Astrocyte of the hippocampus (primary cell): ENCODE measurements at places on chromosomes 6 and 20.
A peak's percentile ranks its signal among the peaks of the same experiment; 100 is the strongest.

GRCh38 chr6:3710403-3710802 lies 41.1 kb downstream of the PXDC1 start:
- DNase-seq: no peak

DNA sequence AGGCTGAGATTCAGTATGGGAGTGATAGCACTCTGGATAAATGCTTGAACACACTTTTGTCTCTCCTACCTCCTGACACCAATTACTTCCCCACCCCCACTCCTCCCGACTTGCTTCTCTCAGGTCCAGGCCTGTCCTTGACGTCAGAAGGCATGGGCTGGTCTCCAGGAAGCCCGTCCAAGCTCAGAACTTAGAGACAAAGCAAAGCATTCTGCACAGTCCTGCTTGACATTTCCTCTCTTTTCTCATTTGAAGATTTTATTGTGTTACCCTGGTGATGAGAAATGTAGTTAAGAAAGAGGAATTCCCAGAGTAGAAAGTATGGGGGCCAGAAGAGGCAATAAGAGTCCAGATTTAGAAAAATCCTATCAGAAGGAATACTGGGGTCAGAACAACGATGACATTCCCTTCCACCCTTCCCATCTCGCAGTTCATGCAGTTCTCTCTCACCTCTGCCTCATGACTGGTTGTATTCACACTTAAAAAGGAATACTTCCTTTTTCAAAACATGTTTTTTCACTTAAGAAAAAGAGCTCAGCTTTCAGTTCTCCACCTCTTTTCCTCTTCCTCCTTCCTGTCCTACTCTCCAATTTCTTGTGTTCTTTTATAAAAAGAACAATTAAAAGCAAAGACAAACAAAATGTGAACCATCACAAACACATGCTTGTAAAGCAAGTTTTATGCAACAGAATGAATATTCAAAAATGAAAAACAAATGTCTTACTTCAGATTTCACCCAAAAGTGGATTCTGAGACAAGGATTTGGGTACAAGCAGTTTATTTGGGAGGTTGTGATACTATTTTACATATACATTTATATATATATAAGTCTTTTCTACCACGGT lies 18.5 kb upstream of the FAM184A start:
- DNase-seq: peak; percentile 66

- no peak for DNase-seq
Measured at GRCh38 chr6:89068695-89069094, 11.9 kb upstream of the PNRC1 start.

- no peak for DNase-seq
Measured at GRCh38 chr6:84597238-84597875, 167.0 kb downstream of the TBX18 start.

DNA sequence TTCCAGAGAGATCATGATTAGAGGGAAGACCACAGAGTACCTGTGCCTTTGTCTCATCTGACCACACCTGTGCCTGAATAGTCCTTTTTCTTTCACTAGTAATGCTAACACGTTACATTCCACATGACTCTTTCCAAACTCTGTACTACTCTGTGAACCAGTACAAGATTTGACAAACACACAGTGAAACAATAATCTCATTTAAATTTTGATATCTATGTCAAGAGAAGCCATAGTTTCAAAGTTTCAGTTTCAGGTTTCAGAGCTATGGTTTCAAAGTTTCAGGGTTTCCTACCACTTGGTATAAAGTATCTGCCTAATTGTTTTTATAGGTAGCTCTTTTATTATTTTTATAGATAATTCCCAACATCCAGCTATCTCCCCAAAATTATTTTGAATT lies 62.0 kb upstream of the PHACTR2 start:
- no peak for DNase-seq

DNA sequence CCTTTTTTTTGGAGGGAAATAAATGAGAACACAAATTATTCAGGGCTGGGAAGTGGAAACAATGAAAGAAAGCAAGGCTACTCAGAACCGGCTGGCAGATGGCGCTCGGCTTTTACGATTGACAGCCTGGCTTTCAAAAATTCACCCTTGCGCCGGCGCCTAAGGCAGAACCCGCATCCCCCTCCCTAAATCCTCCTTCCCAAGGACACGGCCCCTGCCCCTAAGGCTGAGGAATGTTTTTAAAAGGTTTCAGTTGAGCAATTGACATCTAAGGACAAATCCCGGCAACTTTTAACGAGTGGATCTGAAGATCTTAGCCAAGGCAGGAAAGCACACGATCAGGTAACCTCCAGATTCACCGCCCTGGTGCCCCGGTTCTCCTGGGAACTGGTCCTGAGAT lies 16.3 kb downstream of the GNAS start:
- peak; percentile 59 for DNase-seq

GRCh38 chr6:63814459-63814858 lies 178.9 kb downstream of the PHF3 start:
- DNase-seq: no peak

GRCh38 chr6:40179496-40179895 lies 245.2 kb upstream of the MOCS1 start:
- DNase-seq: no peak

DNA sequence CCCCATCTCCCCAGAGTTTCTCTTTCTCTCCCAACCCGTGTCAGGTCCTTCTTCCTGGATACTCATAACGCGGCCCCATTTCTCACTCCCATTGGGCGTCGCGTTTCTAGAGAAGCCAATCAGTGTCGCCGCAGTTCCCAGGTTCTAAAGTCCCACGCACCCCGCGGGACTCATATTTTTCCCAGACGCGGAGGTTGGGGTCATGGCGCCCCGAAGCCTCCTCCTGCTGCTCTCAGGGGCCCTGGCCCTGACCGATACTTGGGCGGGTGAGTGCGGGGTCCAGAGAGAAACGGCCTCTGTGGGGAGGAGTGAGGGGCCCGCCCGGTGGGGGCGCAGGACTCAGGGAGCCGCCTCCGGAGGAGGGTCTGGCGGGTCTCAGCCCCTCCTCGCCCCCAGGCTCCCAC lies at the start of gene HLA-F:
HLA-F (plus strand) TSS at position 173 of the 404 bp plus-strand sequence; CDS start at position 203, 30 bp downstream.
- peak; percentile 86 for DNase-seq

GRCh38 chr6:166782520-166782919 lies 155.5 kb upstream of the RPS6KA2 start:
- no peak for DNase-seq

DNA sequence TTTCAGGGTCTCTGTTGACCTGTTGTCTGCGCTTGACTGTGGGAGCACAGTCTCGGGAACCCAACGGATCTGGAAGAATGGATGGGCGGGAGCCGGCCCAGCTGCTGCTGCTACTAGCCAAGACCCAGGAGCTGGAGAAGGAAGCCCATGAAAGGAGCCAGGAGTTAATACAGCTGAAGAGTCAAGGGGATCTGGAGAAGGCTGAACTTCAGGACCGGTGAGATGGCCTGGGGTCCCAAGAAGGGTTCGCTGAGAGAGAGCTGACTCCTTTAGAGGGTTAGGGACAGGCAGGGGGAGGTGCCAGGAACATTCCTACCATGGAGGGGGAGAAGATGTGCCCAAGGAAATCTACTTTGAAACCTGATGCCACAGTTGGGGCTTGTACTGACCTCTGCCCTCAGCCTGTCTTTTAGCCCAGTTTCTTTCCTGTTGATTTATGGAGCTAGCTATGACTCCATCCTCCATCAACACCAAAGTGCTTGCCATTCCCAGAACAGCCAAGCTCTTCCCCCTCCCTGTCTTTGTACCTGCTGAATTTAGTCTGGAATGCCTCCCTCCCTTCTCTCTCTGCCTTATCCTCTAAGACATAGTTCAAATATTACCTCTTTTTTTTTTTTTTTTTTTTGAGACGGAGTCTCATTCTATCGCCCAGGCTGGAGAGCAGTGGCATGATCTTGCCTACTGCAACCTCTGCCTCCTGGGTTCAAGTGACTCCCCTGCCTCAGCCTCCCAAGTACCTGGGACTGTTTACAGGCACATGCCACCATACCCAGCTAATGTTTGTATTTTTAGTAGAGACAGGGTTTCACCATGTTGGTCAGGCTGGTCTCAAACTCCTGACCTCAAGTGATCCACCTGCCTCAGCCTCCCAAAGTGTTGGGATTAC lies 12.2 kb downstream of the CEP250 start:
- DNase-seq: peak; percentile 42

DNA sequence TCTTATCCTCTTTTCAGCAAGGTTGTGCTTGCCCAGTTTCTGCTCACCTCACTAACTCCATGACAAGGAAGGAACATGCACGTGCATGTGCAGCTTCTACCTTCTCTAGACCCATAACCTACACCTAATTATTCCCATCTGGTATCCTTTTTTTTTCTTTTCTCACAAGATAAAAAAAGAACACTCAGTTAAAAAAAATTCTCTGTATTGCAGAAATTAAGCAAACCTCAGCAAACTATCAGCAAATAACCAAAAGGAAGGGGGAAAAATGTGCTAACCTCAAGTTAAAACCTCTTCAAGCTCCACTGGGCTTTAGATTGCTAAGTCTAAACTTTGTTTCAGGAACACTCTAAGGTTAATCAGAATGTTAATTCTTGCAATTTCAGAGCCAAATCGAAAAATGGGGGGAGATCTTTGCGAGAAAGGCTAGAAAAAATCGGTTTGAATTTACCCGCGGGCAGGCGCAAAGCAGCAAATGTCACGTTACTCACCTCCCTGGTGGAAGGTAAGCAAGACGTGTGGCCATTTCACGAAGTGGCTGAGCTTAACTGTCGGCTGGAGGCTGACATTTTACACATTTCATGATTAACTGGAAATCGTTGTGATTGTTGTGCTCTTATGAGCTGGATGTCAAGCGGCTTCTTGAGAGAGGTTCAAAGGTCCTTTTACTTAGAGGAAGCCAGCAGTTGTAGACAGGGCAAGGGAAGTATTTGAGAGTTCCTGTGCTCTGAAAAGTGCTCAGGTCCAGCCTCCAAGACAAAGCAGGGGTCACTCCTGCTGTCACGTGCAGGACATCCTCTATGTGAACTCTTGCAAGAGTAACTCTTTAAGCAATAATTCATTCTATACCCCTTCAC lies 19.1 kb downstream of the TFAP2B start:
- no peak for DNase-seq

DNA sequence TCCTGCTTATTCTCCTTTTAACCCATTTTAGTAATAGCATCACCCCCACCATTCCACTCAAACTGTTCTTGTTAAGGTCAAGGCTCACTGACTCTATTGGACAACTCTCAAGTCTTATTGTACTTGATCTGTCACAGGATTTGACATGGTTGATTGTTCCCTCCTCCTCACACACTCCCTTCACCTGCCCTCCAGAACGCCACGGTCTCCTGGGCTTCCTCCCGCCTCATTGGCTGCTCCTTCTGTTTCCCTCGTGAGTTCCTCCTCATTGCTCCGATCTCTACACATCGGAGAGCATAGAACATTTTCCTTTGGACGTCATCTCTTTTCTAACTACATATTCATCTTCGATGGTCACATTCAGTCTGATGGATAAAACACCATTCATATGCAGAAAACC lies 55.1 kb downstream of the STMND1 start:
- DNase-seq: no peak

DNA sequence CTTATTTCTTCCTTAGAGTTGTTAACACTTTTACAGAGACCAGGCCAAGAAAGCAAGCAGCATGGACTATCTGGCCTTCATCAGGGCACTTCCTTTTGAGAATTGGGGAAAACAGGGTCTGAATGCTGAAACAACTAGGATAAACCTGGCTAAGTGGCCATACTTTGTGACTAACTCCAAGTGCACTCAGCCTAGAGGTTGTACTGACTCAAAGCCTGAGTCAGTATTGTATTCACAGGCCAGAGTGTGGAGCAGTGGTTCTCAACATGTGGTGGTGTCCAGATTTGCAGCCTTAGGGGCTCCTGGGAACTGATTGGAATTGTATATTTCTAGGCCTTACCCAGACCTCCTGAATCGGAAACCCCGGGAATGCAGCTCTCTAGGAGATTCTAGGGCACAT lies 20.1 kb downstream of the SEC23B start:
- peak; percentile 21 for DNase-seq

DNA sequence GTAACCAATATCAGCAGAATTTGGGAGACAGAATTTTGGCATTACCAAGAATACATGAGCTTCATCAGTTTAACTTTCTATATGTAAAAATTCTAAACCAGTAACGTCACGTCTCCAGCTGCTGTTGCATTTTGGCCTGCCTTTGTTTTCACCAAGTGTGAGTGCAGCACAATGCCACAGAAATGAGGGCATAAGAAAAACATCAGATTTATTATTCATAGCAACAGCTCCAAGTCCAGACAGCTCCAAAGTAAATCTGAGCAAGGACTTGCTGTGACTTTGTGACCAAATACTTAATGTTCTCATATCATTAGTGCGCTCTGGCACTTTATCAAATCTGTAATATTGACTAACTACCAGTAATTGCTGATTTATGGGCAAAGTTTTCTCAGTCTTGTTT lies 11.0 kb upstream of the FBXL4 start:
- DNase-seq: no peak

GRCh38 chr6:106077170-106077569 lies 9.0 kb upstream of the PRDM1 start:
- DNase-seq: no peak

DNA sequence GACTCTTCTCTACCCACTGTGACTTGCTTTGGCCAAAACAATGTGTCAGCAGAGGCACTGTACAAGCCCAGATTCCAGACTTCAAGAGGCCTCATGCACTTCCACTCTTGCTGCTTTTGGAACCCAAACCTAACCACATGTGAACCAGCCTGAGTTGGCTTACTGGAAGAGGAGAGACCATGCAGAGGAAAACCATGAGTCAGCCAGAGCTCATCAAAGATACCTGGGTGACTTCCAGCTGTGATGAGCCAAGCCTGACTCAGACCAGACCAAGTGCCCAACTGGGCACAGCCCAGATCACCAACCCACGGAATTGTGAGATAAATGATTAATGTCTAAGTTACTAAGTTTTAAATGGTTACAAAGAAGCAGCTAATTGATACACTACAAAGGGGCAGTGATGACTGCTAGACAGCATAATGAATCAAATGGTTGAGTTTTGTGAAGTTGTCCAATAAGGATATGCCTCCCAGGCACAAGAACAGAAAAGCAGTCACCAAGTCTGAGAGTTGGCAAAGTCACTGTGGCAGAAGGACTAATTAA lies 16.2 kb upstream of the BEND6 start:
- peak; percentile 97 for DNase-seq

DNA sequence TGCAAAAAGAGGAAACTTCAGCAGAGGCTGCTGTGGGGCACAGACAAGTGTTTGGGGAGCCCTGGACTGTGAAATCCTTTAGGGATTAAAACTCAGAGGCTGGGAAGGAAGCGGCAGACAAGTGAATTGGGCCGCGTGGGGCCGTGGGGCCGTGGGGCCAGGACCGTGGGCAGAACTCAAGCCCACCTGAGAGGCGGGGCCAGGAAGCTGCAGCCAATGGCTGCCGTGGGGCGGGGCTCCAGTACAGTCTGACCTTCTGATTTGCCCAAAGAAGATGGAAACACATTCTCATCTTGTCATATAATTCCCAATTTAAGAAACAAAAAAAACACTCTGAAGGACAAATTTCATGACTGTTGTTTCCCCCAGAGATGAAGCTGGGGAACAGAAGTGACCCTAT lies 55.4 kb downstream of the ANKRD60 start:
- DNase-seq: no peak

- DNase-seq: no peak
Measured at GRCh38 chr6:137767911-137768690, 99.0 kb upstream of the TNFAIP3 start.
